ENCODE measurements at places on chromosomes 1 and 21. TPM values are rescaled to one million over a fixed set of nuclear protein-coding genes. Genes with fewer than 3 reads are reported as not detected.

Gene SERPINC1
- 0.22 TPM for total RNA-seq

Gene RPTN
- total RNA-seq: not detected

DNA sequence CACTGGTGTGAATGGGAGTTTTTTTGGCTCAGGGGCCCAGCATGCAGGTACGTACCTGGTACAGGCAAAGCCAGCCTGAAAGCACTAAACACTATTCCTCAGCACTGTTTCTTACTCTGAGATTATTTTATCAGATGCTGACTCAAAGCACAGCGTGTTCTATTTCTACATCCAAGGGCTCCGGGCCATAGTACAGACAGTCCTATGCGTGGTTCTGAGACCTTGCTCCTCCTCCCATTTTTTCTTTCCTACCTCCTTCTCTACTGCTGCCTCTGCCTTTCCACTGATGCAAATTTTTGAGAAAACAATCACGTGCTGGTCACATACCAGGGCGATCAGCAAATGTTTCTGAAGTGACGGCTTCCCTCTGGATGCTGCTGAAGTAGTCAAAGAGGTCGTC is 36.3 kb downstream of the PDPN start:
- H3K27ac ChIP-seq: no peak overlapping the region
- H3K4me1 ChIP-seq: no peaks in the 10 kb centered on the region
- DNase-seq: no peak
- H3K4me3 ChIP-seq: no peak overlapping the region
- H3K27me3 ChIP-seq: peaks cover 11% of the 10 kb centered on the region

GRCh38 chr1:111283838-111284237 is 6.8 kb upstream of the CHIA start:
- H3K4me1 ChIP-seq: no peaks in the 10 kb centered on the region
- H3K4me3 ChIP-seq: no peak overlapping the region
- no peaks in the 10 kb centered on the region for H3K27me3 ChIP-seq
- H3K36me3 ChIP-seq: no peaks in the 10 kb centered on the region
- no peak overlapping the region for H3K27ac ChIP-seq
- DNase-seq: no peak

DNA sequence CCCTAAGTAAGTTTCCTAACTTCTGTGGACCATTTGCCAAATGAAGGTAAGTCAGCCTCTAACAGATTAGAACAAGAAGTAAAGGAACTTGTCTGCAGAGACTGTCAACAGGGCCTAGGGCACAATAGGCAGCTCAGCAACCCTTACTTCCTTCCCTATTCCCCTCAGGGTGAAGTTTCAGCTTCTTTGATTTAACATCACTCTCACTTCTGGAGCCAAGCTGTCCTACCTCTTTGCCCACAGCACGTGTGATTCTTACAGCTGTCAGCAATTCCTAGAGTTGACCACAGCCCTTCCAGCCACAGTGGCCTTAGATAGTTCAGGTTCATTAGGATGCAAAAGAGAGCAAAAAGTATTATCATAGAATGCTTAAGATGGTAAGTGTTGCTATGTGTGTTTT is 7.6 kb upstream of the EIF4G3 start:
- H3K36me3 ChIP-seq: no peaks in the 10 kb centered on the region
- no peak overlapping the region for H3K4me3 ChIP-seq
- H3K27me3 ChIP-seq: no peaks in the 10 kb centered on the region
- H3K4me1 ChIP-seq: no peaks in the 10 kb centered on the region

DNA sequence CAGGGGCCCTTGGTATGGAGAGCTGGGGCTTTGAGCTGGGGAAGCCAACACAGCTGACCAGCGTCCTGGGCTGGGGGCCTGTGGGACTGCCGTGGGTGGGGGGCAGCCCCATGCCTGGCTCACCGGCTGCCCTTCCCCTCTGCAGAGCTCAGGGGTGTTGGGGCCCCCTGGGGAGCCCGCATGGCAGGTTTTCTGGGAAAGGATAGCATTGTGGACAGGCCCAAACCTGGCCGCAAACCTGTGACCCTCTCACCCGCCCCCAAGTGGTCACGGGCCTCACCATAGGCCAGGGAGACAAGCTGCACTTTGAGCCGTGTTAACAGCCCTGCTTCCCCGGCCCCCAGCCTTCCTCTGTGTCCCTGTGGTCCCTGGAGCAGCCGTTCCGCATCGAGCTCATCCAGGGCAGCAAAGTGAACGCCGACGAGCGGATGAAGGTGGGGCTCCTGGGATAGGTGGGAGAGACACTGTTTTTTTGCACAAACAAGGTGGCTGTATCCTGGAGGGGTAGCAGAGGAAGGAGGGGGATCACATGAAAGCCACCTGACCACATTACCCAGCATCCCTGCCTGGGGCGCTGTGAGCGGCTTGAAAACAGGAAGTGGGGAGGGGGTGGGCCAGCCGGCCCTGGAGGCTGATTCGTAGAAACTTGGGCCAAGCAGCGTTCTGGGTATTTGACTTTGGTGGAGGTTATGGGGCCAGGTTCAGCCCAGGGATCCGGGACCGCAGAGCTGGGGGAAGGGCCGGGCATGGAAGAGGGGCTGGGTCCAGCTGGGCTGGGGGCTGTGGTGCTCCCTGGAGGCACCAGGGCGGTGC is 65.9 kb downstream of the PIK3CD start:
- peaks cover 3% of the 10 kb centered on the region for H3K4me1 ChIP-seq
- no peaks in the 10 kb centered on the region for H3K36me3 ChIP-seq
- peak overlapping the region; percentile 44 for H3K4me3 ChIP-seq
- H3K27me3 ChIP-seq: no peaks in the 10 kb centered on the region

- H3K27me3 ChIP-seq: no peaks in the 10 kb centered on the region
- H3K4me3 ChIP-seq: no peak overlapping the region
- H3K36me3 ChIP-seq: peaks cover 41% of the 10 kb centered on the region
- H3K4me1 ChIP-seq: no peaks in the 10 kb centered on the region
- DNase-seq: peak; percentile 80
Observed at GRCh38 chr1:117067533-117068370, 7.6 kb downstream of the TTF2 start.

Gene UBAP2L
- 129 TPM for total RNA-seq

All from SJCRH30 (cell line).